IMR-90 (cell line): ENCODE measurements at places on chromosomes 7 and 10.

DNA sequence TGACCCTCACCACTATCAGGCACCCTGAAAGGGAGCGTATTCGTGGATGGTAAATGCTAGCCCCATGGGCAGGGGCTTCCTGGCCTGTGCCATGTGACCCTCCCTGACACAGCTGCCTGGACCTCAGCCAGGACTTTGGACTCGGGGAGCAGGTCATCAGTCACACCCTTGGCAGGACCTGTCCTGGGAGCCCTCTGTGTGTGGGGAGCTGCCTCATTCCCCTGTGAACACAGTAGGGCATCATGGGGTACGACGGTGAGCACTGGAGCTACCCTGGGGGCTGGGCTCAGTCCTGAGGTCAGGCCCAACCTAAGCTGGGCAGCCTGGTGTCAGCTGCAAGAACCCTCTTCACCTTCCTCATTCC lies 129.3 kb upstream of the FAM20C start:
- DNase-seq, result no peak

DNA sequence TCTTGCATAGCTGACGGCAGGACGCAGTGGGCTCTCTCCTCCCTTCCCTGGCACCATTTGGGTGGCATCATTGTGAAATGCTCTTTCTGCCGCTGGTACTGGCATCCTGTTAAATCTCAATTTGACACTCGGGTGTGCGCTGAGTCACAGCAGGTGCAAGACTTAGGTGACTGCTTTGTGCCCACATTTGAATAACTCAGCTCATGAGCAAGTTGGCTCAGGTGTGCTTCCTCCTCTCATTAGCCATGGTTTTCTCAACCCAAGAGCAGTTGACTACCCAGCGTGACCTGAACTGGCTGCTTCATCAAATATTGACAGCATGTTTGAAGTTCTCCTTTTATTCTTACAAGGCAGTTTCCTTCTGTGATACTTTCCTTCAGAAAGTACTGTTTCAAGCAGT lies 24.6 kb upstream of the NFE2L3 start:
- DNase-seq, result no peak

DNA sequence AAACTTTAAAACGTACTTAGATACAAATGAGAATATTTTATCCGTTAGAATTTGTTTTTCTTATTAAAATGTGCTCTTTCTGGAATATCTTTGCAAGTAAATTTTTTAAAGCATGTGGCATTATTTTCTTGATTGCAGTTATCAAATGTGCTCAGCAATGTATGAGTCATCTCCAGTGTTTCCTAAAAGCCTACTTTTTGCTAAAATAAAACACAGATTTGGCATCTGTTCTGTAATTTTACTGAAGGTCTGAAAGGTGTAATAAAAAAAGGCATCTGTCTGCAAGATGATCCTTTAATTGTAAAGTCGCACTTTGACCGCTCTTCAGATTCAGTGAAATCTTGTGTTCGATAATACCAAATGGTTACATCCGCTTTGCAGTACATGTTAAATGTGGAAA lies 3.4 kb downstream of the GNAT3 start:
- DNase-seq, result peak; percentile 52

DNA sequence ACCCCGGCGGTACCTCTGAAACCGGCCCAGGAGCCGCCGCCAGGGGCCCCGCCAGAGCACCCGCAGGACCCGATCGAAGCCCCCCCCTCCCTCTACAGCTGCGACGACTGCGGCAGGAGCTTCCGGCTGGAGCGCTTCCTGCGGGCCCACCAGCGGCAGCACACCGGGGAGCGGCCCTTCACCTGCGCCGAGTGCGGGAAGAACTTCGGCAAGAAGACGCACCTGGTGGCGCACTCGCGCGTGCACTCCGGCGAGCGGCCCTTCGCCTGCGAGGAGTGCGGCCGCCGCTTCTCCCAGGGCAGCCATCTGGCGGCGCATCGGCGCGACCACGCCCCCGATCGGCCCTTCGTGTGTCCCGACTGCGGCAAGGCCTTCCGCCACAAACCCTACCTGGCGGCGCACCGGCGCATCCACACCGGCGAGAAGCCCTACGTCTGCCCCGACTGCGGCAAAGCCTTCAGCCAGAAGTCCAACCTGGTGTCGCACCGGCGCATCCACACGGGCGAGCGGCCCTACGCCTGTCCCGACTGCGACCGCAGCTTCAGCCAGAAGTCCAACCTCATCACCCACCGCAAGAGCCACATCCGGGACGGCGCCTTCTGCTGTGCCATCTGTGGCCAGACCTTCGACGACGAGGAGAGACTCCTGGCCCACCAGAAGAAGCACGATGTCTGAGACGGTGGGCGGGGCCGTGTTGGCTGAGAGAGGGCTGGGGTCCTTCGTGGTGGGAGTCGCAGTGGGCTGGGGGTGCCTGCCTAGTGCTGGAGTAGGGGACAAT lies 3.8 kb downstream of the REPIN1 start:
- DNase-seq, result no peak

DNA sequence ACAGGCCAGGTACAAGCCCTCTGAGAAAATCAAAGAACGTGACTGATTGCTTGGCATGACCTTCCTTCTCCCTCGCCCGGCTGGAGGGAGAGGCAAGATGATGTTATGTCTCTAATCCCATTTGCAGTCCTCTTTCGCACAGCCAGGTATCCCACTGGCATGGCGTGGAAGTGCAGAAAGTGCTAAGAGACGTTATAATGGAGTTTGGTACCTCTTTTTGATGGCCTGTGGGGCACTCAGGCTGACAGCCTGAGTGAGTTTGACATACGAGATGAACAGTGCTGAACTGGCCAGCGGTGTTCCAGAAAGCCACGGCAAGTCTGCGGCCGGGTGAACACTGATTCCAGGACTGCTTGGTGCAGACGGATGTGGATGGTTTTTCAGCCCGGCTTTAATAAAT lies 241.6 kb downstream of the RAB11FIP2 start:
- DNase-seq, result no peak

- no peak for DNase-seq
Observed at GRCh38 chr10:79378647-79379511, 31.6 kb downstream of the PPIF start.

GRCh38 chr7:115838829-115839228 lies 191.7 kb downstream of the TFEC start:
- DNase-seq, result peak; percentile 50

DNA sequence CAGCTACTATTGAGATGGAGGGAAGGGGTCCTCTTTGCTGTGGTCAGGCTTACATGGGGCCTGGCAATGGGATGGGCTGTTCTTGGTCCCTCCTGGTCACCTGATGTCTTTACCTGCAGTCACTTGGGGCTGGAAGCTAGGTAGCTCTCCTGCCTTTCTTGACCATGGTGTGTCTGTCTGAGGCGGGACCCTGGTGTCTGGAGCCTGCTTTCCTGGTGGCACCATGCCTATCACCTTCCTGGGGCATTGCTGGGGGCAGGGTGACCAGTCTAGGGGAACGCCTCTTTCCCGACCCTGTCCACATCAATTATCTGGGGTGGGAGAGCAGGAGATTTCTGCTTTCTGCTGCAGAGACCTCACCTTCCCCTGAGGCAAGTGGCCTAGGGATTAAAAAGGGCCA lies 55.6 kb downstream of the ARHGAP22 start:
- DNase-seq, result no peak

- DNase-seq, result peak; percentile 81
Observed at GRCh38 chr10:73529089-73529832, 33.4 kb upstream of the PPP3CB start.

DNA sequence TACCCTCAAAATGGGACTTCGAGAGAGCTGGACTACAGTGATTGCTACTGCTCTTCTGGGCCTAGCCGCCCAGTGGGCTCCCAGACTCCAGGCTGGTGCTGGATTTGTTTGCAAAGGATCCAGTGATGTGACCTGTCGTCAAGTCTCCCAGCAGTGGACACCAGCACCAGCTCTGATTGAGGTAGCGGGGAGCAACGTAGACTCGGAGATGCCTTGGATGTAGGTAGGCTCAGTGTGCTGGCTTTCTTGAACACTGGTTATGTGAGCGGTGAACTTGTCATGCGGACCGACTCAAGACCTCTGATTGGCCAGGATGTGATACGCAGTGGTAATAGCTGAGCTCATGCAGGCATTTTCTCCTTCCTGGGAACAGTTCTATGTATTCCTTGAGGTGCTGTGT lies 19.4 kb downstream of the AKR1C2 start:
- DNase-seq, result no peak

DNA sequence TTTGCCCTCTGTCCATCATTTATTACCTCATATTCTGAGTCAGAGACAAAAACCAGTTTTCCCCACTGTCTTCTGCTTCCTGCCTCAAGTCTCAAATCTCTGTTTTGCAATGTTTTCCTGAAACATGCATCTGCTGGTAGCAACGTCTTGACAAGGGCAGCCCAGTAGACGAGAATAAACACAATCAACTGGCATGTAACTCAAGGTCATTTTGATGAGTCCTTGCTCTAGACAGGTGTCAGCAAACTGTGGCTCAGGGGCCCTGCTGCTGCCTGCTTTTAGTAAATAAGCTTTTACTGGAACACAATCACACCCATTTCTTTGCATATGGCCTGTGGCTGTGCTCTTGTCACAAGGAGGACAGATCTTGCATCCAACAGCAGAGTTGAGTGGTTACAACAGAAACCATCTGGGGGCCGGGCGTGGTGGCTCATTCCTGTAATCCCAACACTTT lies 59.8 kb downstream of the ITIH5 start:
- no peak for DNase-seq

GRCh38 chr10:35517431-35518181 lies 87.5 kb upstream of the GJD4 start:
- peak; percentile 54 for DNase-seq

DNA sequence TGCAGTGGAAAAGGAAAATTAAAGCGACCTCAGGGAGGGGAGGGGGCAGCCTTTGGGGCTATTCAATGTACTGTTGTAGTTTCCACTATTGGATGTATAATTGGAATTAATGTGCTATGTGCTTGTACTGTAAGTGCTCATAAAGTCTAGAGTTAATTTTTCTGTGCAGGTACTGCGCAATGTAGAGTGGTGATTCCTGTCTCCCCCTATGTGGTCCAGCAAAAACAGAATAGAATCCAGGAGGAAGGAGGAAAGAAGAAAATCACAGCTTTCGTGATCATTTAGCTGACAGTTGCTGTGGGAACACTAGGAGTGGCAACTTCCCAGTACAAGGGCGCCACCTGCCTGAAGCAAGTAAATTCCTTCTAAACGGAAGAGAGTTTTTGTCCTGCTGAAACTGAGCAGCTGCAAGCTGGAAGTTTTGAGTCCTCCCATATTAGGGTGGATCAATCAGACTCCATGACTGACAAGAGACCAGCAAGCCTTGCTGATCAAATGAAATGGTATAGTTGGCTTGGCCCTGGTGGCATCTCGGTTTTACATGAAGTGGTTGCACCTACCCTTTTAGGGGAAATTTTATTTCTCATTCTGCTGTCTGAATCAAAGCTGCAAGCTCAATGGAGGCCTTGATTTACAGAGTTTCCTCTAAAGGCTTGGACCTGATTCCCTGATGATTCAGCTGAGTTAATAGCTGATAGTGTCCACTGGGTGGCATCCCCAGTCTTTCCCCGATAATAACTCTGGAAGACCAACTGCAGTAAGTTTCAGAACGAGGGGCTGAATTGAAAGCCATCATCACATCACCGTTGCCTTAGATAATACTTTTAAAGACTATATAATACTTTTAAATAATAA lies 299.8 kb downstream of the HGF start:
- peak; percentile 81 for DNase-seq

DNA sequence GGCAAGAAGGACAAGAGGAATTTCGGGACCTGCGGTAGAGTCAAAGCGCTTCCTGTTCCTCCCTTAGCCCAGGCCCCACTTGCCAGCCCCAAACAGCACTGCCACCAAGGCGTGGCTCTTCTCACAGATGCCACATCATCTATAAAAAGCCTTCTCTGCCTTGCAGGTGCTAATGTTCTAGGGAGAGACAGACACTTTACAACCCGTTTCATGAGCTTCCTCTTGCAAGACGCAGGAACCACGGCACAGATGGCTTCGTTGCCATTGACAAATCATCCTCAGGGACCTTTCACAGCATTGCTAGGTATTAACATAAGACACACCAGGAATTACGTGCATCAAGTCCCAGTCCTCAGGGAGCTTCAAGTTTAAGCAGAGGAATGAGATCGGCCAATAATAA lies 180.9 kb downstream of the JCAD start:
- no peak for DNase-seq

GRCh38 chr7:41002741-41003610 lies 699.9 kb downstream of the INHBA start:
- DNase-seq, result peak; percentile 40

- DNase-seq, result no peak
Observed at GRCh38 chr7:84302949-84303348, 108.4 kb upstream of the SEMA3A start.

DNA sequence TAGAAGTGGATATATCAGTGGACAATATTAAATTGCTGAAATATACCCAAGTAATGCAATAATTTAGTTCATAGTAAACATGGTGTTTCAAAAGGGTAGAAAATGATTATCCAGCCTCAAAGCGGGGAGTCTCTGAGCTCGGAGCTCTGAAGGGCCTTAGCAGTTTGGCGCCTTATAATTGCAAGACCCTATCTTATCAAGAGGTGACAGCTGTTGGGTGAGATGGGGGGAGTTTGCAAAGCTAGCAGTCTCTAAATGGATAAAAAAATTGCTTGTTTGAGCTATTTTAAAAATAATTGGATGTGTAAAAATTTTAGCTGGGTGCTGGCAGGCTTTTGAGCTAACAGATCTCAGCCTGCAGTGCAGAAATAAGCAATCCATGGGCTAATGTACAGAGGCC lies 219.2 kb downstream of the CCSER2 start:
- no peak for DNase-seq

GRCh38 chr7:158442260-158442659 lies 145.4 kb downstream of the PTPRN2 start:
- no peak for DNase-seq

GRCh38 chr10:124319926-124320391 lies 98.8 kb downstream of the OAT start:
- DNase-seq, result no peak
